ENCODE measurements at places on chromosomes 1 and 21.

- no peak overlapping the region for H3K27ac ChIP-seq
- H3K36me3 ChIP-seq = no peaks in the 10 kb centered on the region
These were observed 208.2 kb downstream of the S1PR1 start for GRCh38 chr1:101444873-101445618.

DNA sequence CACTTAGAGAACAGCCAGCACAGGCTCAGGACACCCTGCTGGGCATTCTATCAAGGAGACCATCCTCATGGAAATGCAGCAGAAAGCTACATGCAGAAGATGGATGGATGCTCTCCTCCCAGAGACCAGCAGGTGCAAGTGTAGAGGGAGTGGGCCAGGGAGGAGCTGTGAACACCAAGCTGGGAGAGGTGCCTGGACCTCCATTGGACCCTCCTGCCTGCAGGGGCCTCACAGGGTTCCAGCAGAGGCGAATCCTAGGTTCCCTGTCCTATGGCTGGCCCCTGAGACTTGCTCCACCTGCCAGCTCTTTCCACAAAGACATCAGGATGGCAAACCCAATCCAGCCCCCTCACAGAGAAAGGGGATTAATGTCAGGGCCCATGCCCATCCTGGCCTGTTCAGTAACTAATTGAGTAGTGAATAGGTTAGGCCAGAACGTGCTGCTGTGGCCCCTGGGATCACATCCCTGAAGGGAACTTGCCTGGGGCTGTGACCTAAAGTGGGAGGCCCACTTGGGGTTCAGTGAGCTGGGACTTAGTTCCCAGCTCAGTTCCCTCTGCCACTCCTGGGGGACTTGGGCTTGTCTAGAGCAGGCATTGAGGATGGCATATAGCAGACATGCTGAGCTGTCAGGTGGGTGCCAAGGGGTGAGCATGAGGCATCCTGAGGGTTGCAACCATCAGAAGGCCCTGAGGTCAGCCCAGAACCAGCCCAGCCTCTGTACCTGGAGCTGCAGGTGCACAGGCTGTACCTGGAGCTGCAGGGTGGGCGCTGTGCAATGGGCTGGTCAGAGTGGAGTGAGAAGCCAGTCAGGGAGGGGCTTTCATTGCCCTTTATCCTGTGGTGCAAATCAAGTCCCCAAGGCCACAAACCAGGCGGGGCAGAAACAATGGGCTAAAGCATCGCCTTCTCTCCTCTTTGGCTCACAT, 22.9 kb upstream of the ZNF678 start:
- no peak overlapping the region for H3K4me3 ChIP-seq
- H3K27ac ChIP-seq = no peak overlapping the region
- ATAC-seq = no peak

DNA sequence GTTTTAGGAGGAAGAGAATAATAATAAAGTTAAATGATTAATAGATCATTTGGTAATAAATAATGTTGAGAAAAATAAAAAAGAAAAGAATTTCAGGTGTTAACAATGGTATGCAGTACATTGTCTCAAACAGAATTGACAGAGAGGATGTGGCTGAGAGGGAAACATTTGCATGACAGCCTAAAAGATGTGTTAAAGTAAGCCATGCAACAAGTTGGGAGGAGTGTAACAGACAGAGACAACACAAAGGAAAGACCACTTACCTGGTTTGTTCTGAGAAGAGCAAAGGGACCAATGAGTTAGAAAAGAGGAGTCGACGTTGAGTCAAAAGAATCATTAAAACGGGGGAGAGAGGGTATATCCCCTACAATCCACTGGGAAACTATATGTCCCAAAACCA, 814.0 kb downstream of the KCNT2 start:
- H3K27me3 ChIP-seq = peaks cover 4% of the 10 kb centered on the region
- H3K27ac ChIP-seq = no peak overlapping the region
- no peaks in the 10 kb centered on the region for H3K36me3 ChIP-seq
- ATAC-seq = no peak
- H3K4me1 ChIP-seq = no peaks in the 10 kb centered on the region

GRCh38 chr1:27154469-27154990, 395 bp downstream of the SLC9A1 start:
- peak overlapping the region; percentile 82 for H3K4me3 ChIP-seq
- H3K27me3 ChIP-seq = no peaks in the 10 kb centered on the region
- peak; percentile 1 for ATAC-seq
- H3K36me3 ChIP-seq = no peaks in the 10 kb centered on the region
- H3K4me1 ChIP-seq = peaks cover 35% of the 10 kb centered on the region

- no peak for ATAC-seq
- H3K4me3 ChIP-seq = peak overlapping the region; percentile 83
- no peaks in the 10 kb centered on the region for H3K27me3 ChIP-seq
These were observed 1.1 kb downstream of the CHML start for GRCh38 chr1:241638909-241639622.

- peaks cover 20% of the 10 kb centered on the region for H3K27me3 ChIP-seq
- H3K4me1 ChIP-seq = no peaks in the 10 kb centered on the region
- no peak overlapping the region for H3K27ac ChIP-seq
- H3K36me3 ChIP-seq = no peaks in the 10 kb centered on the region
These were observed 148.3 kb downstream of the ACTL8 start for GRCh38 chr1:17903386-17903785.

- H3K4me1 ChIP-seq = peaks cover under 1% of the 10 kb centered on the region
- no peaks in the 10 kb centered on the region for H3K27me3 ChIP-seq
- no peaks in the 10 kb centered on the region for H3K36me3 ChIP-seq
- H3K4me3 ChIP-seq = no peak overlapping the region
- ATAC-seq = no peak
These were observed 4.3 kb downstream of the PDZK1 start for GRCh38 chr1:145702826-145703225.

DNA sequence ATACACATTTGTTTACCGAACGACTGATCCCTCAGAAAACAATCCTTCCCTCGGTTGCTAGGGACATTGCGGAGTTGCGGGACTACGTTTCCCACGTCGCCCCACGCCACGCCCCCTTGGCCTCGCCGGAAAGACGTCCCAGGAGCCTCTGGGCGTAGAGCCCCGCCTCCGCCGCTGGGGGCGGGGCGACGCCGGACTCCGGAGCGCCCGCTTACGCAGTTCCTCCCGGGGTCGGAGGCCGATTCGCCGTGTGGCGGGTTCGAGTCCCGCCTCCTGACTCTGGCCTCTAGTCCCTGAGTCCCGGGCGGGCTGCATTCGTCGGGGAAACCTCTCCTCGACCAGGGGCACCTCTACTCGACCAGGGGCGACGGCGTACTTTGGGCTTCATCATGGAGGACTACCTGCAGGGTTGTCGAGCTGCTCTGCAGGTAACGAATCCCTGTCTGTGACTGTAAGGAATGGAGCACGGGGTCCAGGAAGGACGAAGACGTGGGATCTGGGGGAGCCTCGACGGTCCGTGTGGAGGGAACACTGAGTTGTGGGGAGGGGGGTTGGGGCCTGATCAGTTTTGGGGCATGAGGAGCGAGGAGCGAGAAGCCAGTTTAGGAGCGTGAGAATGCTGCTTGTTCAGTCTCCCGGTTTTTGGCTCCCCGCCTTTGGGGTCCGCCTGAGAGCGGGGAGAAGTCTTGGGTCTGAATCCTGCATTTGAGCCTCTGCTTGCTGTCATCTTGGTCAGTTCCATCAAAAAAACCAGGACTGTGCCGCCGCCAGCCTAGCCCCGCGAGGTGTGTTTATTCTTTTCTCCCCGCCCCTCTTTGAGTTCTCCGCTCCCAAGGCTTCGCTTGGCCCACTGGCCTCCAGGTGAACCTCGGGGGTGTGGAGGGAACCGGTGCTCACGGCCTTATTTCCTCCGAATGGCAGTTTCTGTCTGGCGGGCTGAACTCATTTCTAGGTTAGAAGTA, at the start of gene PRUNE1:
Gene PRUNE1, plus strand, starts transcription at position 206 of the 962 bp plus-strand sequence. Its CDS starts 184 bp downstream, at position 390.
- peak within 1 kb of the TSS; percentile 98 for H3K27ac ChIP-seq
- peaks cover 17% of the 10 kb centered on the region for H3K36me3 ChIP-seq
- peak within 1 kb of the TSS; percentile 93 for H3K4me3 ChIP-seq
- no peaks in the 10 kb centered on the region for H3K27me3 ChIP-seq
- peak; percentile 84 for ATAC-seq

- H3K27ac ChIP-seq = no peak overlapping the region
- no peak for ATAC-seq
- H3K4me3 ChIP-seq = no peak overlapping the region
- H3K36me3 ChIP-seq = no peaks in the 10 kb centered on the region
These were observed 1162.5 kb upstream of the PRMT6 start for GRCh38 chr1:105894006-105894405.

DNA sequence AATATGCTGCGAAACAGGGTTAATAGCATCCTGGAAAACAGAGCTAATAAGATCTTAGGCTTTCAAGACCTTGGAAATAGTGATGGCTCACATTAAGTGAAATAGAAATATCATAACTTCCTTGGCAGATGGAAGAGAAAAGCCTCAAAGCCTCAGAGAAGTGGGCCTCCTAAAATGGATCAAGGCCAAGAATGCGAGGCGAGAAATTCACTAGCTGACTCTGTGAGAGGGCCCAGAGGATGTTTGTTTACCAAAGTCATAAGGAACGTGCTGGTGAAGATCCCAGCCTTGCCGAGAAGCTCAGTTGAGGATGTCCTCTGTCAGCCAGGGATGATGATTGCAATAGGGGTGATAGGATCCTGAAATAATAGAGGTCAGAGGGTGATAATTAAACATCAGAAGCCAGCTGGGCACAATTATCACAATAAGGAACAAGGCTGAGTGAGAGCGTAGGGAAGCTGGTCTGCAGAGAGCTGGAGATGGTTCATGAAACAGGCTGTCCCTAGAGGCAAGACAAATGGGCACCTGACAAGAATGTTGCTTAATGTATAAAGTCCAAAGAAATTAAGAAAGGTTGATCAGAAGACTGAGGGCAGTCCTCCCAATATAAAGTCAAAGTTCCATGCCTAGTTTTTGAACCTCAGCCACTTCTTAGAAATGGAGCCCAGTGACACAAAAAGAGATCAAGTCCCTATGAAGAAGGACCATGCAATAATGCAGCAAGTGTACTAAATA, 101.7 kb upstream of the COG2 start:
- no peaks in the 10 kb centered on the region for H3K4me1 ChIP-seq
- no peak overlapping the region for H3K27ac ChIP-seq
- no peak for ATAC-seq
- no peak overlapping the region for H3K4me3 ChIP-seq
- no peaks in the 10 kb centered on the region for H3K36me3 ChIP-seq
- peaks cover 11% of the 10 kb centered on the region for H3K27me3 ChIP-seq

DNA sequence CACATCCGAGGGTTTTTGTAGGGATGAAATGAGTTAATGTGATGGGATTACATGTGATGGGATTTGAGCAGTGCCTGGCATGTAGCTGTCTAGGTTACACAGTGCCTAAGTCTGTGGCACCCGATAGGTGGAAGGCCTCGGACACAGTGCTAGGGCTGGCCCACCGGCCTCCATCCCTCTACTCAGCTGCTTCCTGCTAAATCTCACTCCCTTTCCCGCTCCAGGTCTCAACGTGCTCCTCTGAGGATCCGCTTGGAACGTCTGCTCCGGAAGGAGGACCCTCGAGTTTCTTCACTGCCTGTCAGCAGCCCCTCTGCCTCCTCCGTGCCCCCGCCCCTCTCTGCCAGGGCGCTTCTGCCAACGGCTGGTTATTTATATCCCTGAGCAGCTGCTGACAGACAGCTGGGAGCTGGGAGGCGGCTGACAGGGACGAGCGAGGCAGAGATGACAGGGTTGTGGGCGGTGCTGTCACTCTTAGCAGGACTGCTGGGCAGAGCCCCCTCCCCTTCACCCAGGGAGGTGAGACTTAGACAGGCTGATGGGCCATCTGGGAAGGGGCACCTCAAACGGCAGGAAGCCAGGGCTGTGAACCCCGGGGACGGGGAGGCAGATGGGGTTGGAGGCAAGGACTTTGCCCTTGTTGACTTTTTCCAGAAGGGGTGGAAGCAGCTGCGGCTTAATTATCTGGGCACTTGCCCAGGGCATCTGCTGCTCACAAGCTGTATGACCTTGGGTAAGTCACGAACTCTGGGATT, 26.6 kb upstream of the LRRN2 start:
- no peak overlapping the region for H3K27ac ChIP-seq
- peaks cover 44% of the 10 kb centered on the region for H3K27me3 ChIP-seq
- ATAC-seq = no peak

- ATAC-seq = no peak
- no peaks in the 10 kb centered on the region for H3K4me1 ChIP-seq
- no peak overlapping the region for H3K27ac ChIP-seq
- H3K4me3 ChIP-seq = no peak overlapping the region
- peaks cover 49% of the 10 kb centered on the region for H3K36me3 ChIP-seq
- H3K27me3 ChIP-seq = peaks cover 2% of the 10 kb centered on the region
These were observed 9.5 kb downstream of the GPR37L1 start for GRCh38 chr1:202131956-202132821.

GRCh38 chr1:10796029-10796944, at the start of gene CASZ1:
Gene CASZ1 (minus strand): TSS chr1:10796646. CDS start chr1:10693889, 102,757 bp downstream.
- H3K4me1 ChIP-seq = no peaks in the 10 kb centered on the region
- no peak within 1 kb of the TSS for H3K27ac ChIP-seq

GRCh38 chr1:5333291-5333690, 658.9 kb downstream of the NPHP4 start:
- H3K27ac ChIP-seq = no peak overlapping the region
- ATAC-seq = no peak
- peaks cover 29% of the 10 kb centered on the region for H3K4me1 ChIP-seq
- H3K4me3 ChIP-seq = no peak overlapping the region
- H3K27me3 ChIP-seq = no peaks in the 10 kb centered on the region
- H3K36me3 ChIP-seq = no peaks in the 10 kb centered on the region

GRCh38 chr1:105204836-105205371, 1455.2 kb downstream of the AMY1C start:
- ATAC-seq = no peak
- H3K27me3 ChIP-seq = no peaks in the 10 kb centered on the region
- no peaks in the 10 kb centered on the region for H3K36me3 ChIP-seq

DNA sequence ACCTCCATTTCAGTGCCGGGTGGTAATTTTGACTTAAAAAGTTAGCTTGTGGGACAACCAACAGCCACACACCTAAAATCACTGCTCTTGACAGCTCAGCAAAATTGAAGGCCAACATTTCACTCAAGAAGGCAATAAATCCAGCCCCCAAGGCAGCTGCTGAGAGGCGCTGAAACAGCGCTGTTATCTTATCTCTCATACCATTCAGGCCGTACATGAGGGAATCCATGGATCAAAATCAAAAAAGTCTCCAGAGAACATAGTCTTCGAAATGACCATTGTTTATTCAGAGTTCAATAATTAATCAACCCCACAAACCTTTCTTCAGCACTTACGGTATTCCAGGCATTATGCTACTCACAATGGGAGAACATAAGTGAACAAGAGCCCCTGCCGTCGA, 38.5 kb downstream of the ZBTB18 start:
- H3K27ac ChIP-seq = no peak overlapping the region
- no peak overlapping the region for H3K4me3 ChIP-seq
- no peak for ATAC-seq
- H3K27me3 ChIP-seq = peaks cover 12% of the 10 kb centered on the region
- H3K4me1 ChIP-seq = no peaks in the 10 kb centered on the region

All from activated T-helper 17 cell treated with anti-CD3 and anti-CD28 coated beads, Interleukin-2, amount 50 U/mL, for 72 hours (primary cell).